ENCODE measurements at places on chromosomes 11 and 22.
A peak's percentile ranks its signal among the peaks of the same experiment; 100 is the strongest.

- DNase-seq: no peak
Observed at GRCh38 chr11:85643191-85643614, 4.6 kb upstream of the TMEM126A start.

GRCh38 chr22:41768430-41768829 is 32.0 kb upstream of the CCDC134 start:
- DNase-seq: no peak

- peak; percentile 63 for DNase-seq
Observed at GRCh38 chr22:31089160-31090100, 8.3 kb downstream of the SMTN start.

DNA sequence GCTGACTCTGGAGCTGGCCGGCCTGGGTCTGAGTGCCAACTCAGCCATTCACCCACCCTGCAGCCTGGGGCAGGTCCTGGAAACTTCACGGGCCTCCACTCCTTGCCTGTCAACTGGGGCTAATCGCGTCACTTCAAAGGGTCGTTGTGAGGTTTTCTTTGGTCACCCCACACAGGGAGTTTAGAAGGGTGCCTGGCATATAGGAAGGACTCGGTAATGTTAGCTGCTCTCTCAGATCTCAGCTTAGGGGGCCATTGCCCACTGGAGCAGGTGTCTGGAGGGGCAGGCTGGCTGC is 7.3 kb downstream of the INCENP start:
- DNase-seq: no peak

DNA sequence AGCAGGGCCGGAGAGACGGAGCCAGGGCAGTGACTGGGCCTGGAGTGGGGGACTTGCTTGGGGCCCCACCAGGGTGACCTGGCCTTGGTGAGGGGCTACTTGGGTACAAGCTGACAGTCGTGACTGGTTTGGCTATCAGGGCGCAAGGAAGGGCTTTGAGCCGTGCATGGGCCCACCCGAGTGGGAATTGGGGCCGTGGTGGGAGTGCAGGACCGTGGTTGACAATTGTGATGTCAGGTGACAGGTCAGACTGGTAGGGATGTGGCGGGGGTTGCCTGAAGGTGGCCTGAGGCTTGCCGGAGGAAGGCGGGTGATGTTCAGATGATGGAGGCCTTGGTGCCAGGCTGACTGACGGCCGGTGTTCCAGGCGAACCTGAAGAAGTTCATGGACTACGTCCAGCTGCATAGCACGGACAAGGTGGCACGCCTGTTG is 5.6 kb downstream of the SHANK3 start:
- no peak for DNase-seq

DNA sequence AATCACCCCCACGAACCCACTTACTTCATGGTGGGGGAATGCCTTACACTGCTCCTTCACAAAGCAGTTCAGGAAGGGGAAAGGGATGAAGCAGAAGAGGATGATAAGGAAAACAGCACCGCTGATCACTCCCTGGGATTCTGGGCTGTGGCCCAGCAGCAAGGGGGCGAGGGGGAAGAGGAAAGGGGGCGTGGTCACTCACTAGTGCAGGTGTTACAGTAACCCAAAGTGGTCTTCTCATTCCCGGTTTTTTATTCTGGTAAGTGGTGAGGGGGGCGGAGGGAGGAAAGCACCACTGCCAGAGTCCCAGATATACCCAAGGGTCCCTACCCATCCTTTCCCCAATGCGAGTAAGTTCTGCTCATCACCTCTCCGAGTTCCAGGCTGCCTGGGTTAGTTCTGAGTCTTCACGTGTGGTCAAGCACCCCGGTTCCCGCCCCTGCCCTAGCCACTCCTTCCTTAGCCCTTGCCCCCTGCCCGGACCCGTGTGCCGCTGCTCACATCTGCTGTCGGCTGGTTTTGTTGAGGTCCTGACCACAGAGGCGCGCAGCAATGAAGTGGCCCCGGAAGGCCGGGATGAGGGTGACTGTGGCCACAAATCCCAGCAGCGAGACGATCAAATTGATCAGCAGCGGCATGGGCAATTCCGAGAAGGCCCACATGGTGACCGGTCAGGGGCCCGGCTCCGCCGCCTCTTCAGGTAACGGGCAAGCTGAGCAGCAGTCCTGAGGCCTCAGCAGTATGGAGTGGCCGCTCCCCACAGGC is 477 bp downstream of the DPAGT1 start:
- no peak for DNase-seq

DNA sequence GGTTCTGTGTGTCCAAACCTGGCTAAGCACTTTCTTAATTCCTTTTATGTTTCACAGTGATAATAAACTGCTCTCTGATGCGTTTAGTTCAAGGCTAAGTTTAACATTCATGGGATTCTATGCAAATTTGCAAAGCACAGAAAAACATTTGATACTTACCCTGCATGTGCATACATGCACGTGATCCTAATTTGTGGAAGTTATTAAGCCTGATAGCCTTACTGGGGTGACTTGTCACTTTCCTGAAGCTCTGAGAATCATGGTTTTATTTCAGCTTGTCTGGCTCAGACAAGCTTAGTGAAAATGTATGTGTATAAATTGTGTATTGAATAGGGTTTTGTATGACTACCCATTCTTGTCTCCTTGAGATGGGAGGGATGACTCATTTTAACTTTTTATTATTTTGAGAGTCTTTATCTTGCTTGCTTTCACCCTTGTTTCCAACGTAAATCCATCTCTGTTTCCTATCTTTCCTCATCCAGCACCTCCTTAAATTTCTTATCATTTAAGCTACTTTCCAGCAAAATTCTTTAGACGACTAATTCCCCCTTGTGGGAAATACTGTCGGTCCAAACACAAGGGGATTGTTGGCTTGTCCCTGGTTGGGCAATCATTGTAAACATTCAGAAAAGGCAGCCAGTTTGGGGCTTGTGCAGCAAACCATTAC is 167.1 kb downstream of the C11orf91 start:
- DNase-seq: no peak

- no peak for DNase-seq
Observed at GRCh38 chr11:47047972-47048371, 111.4 kb downstream of the CSTPP1 start.

DNA sequence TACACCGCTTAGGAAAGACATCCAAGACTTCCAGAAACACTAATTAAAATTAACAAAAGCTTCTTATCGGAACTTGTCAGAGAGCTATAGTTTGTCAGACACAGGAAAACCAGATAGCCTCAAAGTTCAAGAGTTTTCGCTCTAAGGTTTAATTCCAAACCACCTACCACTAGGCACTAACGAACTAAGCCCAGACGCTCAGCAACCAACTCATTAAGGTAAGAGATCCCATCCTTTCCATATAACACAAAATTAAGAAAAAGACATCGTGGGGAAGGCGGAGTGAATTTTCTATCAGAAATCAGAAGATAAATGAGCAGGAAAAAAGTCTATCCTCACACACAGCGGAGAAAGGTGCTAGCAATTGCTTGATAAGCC is 382 bp downstream of the IMMP1L start:
- DNase-seq: no peak

DNA sequence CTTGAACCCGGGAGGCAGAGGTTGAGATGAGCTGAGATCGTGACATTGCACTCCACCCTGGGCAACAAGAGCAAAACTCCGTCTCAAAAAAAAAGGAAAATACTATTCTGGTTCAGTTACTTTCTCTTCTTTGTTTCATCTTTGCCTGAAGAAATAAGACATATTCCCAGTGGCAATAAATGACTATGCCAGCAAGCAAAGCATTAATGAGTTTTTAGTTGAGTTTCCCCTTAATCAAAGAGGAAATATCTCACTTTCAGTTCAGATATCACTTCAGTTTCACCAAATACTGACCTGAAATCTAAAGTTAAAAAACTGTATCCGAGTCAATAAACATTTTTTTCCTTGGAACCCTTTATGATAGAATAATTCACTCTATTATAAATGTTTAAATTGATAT is 10.4 kb downstream of the PISD start:
- no peak for DNase-seq

GRCh38 chr22:21690401-21690801 is 24.6 kb downstream of the PPIL2 start:
- DNase-seq: no peak

DNA sequence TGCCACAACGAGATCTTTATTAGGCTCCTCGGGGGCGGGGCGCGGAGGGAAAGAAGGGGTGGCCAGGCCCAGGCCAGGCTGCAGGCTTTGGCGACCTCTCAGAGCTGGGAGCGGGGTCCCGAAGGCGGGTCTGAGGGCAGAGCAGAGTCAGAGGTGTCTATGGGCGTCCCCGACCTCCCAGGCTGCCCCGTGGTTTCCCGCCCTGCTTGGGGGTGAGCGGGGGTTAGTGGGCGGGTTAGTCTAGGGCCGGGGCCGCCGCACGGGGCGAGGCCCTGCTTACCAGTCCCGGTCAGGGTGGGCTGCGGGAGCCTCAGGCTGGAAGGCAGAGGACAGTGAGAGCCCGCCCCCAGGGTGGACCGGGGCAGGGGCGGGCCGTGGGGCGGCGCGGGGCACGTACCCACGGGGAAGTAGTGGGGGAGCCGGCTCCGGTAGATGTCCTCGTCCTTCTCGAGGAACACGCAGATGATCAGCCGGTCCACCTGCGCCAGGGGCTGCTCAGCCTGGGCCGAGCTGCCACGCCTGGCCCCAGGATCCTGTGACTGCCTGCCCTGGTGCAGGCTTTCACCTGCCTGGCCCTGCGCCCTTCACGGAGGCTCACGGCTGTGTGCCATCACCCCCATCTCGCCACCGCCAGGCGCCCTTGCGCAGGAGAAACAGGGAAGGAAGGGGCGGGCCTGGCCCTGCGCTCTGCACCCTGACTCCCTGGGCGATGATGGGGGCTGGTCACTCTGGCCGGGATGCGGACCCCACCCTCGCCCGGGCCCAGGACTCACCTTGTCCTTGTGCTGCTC is 12.5 kb downstream of the OTUB1 start:
- peak; percentile 59 for DNase-seq

DNA sequence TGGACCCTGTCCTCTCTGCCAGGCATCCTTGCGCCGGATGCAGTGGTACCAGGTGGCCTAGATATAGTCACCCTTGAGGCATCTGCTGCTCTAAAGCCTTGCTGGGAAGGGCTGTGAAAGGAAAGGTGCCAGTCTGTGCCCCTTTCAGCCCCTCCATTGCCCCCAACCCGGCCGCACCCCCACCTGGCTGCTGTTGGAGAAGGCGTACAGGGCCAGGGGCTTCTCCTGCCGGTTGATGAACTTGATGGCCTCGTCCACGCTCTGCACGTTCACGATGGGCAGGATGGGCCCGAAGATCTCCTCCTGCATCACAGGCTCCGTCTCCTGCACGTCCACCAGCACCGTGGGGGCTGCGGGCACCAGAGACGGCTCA is 10.2 kb downstream of the ALDH3B2 start:
- no peak for DNase-seq

- peak; percentile 40 for DNase-seq
Observed at GRCh38 chr11:47550288-47551047, 2.5 kb downstream of the CELF1 start.

DNA sequence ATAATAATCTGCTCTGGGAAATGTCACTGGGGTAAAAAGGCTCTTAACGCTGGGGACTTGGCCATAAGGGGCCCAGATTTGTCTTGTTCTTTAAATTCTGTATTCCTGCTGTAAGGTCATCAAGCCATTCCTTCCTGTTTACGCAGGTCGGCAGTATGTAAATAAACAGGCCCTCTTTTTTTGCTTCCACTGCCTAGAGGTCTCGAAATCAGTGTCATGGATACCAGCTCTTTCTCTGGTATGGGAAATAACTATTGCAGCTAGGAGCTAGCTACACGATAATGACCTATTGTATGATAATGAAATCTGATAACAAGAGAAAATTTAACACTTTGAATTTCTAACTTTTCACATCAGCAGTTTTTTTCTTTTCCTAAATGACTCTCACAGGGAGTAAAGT is 209.2 kb upstream of the NARS2 start:
- no peak for DNase-seq

DNA sequence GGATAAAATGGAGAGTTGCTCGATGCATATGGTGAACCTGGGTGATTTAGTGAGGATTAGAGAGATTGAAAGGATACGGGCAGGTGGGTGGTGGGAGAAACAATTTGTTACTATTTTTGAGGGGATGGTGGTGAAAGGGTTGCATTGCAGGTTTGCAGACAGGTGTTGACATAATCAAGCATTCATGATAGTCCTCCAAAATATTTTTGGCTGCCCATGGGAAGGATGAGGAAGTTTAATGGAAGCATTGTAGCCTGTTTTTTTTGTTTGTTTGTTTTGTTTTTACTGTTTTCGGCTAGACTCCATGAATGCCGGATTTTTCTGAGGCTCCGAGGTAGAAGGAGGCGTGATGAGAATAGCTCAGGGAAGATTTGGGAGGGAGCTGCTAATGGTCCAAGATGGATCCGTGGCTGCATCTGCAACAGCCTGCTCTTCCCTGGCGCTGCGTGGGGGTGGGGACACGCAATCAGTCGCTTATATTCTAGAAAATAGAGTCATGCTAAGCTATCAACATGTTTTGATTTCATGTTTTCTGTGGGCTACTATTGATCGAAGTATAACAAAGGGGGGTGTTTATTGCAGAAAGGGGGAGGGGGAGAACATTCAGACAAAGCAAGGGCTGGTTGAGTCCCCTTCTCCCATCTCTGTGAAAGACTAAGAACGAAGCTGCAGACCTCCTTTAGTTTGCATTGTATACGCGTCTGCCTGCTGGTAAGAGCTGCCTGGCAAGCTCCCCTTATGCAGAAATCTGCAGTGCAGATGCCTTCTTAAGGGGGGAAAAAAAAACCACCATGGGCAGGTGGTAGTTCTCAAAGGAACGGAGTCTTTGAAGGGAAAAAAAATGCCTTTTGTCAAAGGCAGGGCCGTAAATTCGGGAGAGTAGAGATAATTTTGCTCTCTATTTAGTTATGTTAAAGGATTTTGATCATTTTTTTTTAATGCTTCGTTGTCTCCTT is 1.0 kb downstream of the RTN3 start:
- no peak for DNase-seq

All from B cell (primary cell).